Cortex of kidney (tissue), 1 donor: ENCODE measurements at places on chromosomes 4 and X.

DNA sequence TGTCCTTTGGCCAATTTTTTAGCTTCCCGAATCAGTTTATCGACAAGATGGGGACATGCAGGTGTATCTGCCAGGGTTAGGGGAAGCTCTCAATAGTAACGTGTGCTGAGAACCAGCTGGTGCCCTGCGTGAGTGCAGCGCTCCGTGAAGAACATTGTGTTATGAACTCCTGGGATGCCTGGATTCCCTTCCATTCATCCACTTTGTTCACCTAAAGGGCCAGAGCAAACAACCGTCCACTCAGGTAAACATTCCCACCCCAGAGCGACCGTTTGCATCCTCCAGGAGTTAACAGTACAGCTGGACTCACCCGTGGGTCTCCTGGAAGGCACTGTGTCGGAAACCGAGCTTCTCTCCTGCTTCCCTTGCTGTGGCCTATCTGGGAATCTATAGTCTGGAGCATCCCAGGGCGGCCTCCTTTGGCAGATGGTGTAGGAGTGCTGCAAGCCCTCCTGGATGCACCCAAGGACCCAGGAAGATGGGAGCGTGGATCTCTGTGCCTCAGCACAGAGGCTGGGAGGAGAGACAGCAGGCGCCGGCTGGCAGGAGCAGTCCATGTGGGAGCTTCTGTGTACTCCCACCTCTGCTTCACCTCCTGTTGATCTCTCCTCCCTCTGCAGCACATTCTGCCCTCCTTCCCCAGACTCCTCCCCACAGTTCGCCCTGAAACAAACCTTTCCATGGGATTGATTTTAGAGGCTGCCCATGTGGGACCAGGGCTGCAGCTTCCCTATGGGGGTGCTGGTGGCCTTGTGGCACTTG is 62.7 kb downstream of the SHROOM2 start:
- no peak for DNase-seq

DNA sequence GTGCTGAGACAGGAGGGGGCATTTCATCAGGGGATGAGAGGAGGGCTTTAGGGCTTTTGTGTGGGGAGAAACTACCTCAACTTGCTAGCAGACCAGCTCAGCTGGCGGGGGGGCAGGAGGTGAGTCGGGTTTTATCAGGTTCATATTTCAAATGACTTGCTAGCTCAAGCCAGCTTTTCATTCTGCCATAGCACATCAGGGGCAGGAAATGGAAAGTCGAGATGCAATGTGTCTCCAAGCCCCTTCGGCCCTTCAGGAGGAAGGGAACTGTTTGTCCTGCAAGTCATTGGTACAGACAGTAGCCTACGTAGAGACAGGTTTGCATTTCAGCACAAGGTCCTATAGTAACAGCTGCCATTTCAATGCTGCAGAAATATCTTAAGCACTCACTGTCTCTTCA is 194.1 kb downstream of the PTTG2 start:
- DNase-seq = no peak

GRCh38 chrX:105173071-105173470 is 47.4 kb downstream of the TEX13A start:
- no peak for DNase-seq

- DNase-seq = no peak
These were observed 236.7 kb downstream of the SLC7A11 start for GRCh38 chr4:138005486-138005885.

- DNase-seq = no peak
These were observed 148.2 kb upstream of the FAT1 start for GRCh38 chr4:186871856-186872255.

- no peak for DNase-seq
These were observed 4.6 kb upstream of the KANTR start for GRCh38 chrX:53089224-53089842.

DNA sequence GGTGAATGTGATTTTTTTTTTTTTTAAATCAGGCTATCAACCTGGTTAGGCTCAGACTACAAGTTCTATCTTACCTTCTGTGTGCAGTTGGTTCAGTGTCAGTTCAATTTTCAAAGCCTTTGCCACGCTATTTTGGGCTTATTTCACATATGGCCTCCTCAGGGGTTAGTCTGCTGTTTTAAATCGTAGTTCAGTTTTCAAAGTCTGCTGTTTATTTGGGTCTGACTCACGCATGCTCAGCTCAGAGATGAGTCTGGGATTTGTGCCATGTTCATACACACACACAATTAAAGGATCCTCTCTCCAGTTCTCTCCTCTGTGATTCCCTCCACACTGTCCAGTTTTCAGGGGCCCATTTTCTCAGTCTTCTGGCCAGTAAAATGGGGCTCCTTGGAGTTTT is 32.3 kb upstream of the ZFX start:
- no peak for DNase-seq

GRCh38 chr4:56907489-56908205 is at the start of gene REST:
TSS of gene REST (plus strand) at chr4:56907900. CDS start at chr4:56910639, 2,739 bp downstream.
- DNase-seq = peak; percentile 19

- DNase-seq = no peak
These were observed 2.0 kb upstream of the DDX3X start for GRCh38 chrX:41332005-41332404.

DNA sequence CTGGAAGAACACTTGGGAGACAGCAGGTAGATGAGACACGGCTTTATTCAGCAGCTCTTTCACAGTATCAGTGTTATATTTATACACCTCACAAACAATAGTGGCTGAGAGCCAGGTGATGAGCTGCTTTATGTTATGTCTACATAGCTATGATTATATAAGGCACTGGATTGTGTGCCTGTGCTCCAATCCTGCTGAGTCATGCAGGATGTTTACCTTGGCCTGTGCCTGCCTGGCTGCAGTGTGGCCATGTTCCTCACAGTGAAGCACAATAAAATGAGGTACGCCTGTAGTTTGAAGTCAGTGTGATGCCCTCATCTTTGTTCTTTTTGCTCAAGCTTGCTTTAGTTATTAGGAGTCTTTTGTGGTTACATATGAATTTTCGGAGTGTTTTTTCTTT is 31.3 kb downstream of the CXCL13 start:
- no peak for DNase-seq

DNA sequence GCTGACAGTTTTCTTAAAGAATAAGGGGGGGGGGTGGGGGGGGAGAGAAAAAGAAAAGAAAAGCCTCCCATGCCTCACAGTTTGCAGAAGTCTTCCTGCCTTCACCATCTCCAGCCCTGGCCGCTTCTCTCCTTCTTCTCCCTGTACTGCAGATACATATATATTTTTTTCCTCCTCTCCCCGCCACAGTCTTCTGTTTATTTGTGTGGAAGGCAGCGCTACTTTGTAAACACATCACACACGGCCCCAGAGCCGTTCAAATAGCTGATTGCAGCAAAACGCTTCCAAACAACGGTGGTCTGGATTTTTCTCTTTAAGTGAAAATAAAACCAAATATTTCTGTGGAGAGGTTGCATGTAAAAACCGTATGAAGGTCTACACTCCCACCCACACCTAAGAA is 732 bp downstream of the NLGN4X start:
- DNase-seq = no peak

DNA sequence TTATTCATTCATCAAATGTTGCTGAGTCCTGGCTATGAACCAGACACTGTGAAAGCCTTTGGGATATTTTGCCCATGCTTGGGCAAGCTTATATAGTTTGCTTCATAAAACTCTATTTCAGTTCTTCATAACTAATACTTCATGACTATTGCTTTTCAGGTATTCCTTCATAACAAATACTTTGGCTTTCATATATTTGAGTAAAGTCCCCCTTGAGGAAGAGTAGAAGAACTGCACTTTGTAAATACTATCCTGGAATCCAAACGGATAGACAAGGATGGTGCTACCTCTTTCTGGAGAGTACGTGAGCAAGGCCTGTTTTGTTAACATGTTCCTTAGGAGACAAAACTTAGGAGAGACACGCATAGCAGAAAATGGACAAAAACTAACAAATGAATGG is 1.7 kb upstream of the AFP start:
- DNase-seq = no peak

DNA sequence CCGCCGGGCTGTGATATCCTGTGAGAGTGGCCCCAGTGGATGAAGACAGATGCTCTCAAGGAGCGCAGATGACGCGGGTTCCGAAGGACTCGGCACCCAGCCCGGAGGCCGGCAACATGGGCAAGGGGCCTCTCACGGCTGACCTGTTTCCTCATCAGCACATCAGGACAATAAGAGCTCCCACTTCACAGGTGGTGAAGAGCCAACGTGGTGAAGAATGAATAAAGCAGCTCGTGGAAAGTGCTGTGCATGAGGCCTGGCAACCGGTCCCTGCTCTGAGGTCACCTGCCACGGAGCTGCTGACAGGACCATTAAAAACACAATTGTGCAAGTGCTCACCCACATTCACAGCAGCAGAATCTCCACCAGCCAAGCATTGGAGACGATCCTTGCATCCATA is 22.9 kb downstream of the ABLIM2 start:
- no peak for DNase-seq

- no peak for DNase-seq
These were observed 447 bp downstream of the PDZD11 start for GRCh38 chrX:70289168-70289792.

GRCh38 chr4:183173580-183174526 is 74.8 kb downstream of the WWC2 start:
- DNase-seq = no peak

GRCh38 chrX:153818571-153819383 is 11.6 kb downstream of the PDZD4 start:
- DNase-seq = no peak

- DNase-seq = no peak
These were observed 292.9 kb downstream of the IL1RAPL1 start for GRCh38 chrX:28880136-28880535.

- no peak for DNase-seq
These were observed 25.1 kb downstream of the DDX60 start for GRCh38 chr4:168293386-168293975.
